Lung microvascular endothelial cell (primary cell): ENCODE measurements at places on chromosomes 4 and X.

- no peak for DNase-seq
These were observed 412.2 kb upstream of the ARX start for GRCh38 chrX:25427873-25428555.

DNA sequence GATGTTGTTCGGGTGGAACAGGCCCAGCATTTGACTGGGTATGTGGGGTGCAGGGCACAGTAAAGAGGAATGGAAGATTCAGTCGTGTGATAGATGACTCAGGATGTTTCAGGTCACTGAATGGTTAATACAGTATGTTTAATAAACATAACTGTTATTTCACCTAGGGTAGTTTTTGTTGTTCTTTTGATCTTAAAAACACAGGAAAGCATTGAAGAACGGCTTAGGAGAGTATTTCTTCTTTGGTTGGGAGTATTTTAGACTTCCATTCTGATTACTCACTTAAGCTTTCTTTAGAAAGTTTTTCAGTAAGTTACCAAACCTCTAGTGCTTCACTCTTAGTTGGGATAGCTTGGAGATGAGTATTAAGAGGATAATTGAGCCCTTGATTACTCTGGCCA lies 62.3 kb downstream of the STAG2 start:
- no peak for DNase-seq

GRCh38 chr4:6764976-6765620 lies 17.4 kb upstream of the KIAA0232 start:
- DNase-seq: no peak

DNA sequence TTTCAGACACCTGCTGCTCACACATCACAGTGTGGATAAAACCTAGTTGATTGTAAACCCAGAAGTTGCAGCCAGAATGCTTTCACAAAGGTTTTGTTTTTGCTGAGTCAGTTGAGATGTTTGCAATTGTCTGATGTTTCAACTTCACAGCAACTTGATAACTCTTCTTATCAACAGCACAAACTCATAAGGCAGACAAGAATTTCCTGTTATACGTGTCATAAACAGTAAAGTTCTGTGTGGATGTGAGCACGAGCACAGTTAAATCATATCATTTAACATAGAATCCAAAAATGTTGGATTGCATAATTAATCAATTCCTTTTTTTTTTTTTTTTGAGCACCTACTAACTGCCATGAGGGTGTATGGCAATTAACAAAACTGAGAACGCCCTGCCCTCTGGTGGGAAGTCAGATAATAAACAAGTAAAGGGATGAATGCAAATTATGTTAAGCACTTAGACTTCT lies 512.2 kb downstream of the PDHA2 start:
- DNase-seq: no peak

DNA sequence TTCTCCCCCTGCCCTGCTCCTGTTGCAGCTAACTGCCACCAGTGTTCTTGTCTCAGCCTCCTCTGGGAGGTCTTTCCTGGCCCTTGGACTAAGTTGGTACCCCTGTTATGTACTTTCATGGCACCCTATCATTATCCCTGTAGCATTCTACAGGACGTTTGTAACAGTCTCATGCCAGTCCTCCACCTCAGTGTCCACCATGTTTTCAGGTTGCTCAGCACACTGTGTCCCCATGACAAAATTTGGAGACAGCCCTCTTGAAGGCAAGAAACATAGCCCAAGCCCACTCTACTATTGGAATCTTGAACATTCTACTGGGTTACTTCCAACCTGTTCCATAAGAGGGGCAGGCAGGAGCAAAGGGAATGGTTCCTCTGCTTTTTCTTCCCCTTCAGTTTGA lies 194.4 kb upstream of the ANXA3 start:
- DNase-seq: no peak

DNA sequence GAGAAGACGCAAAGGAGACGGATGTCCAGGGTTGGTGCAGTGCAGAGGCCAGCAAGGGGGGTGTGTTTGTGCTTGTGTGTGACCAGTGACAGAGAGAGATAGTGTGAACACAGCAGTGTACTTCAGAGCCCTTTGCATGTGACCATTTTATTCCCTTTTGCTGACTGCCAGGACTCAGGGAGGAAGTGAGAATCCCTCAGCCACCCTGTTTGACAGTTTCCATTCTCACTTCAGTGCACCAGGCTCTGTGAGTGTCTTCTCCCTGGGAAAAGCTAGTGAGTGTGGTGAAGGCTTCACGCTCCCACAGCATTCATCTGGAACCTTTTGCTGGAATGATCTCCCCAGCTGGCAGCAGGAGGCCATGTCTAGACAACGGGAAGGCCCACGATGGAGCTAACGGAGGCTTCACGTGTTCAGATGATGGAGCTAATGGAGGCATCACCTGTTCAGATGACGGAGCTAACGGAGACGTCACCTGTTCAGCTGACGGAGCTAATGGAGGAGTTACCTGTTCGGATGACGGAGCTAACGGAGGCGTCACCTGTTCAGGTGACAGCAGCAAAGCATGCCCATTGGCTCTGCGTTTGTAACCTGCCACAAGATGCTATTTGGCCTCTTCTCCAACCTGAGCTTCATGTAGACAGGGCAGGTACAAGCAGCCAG lies 195.4 kb downstream of the AFAP1 start:
- DNase-seq: no peak

DNA sequence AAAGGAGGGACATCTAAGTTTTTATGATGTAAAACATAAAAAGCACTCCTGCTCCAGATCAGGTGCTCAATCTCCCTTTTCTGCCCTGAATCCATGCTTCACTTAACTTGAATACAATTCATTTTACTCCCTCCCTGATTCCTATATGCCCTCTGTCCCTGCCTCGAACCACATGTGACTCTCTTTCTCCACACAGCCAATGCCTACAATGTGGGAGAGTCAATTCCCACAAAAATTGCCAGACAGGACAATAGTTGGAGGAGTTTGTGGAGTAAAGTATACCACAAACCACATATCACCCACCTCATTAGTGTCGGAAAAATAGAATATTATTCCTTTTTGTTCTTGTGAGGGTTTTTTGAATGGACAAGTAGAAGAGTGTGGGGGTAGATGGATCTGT lies 9.7 kb downstream of the AMMECR1 start:
- DNase-seq: no peak

GRCh38 chr4:1793496-1793840 lies 375 bp downstream of the FGFR3 start:
- DNase-seq: peak; percentile 31

DNA sequence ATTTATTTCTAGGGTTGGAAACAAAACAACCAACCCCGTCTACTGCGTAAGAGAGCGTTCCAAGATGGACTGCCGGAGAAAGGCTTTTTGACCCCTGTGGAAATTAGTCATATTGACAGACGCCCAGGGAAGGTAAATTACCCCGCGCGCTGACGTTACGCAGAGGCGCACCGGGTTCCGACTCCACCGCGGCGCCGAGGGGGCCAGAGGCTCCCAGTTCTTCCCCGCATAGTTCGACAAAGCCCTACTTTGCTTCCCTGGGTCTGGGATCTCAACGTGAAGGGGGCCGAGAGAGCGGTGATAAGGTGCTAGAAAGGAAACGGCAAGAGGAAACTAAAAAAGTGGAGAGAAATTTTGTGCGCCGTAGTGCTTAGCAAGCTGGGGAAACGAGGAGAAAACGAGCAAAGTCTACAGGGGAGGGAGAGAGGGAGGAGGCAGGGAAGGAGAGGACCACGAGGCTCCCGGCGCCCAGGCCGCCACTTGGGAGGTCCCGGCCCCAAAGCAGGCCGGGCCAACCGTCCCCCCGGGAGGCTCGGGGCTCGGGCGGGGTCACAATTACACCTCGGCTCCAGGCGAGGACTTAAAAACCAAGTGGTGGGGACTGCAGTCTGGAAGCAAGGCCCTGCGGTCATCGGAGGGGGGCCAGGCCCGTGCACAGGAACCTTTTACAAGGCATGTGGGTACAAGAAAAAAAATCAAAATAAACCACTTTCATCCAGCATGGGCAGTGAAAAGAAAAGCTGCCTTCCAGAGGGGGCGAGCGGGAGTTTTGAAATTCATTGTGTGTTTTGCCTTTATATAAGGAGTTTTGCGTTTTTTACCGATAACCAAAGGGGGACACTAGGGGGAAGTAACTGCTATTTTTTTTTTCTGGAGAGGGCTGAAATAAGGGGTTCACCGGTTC lies 13.2 kb downstream of the HAND2 start:
- no peak for DNase-seq

GRCh38 chrX:21126661-21127060 lies 247.6 kb upstream of the CNKSR2 start:
- no peak for DNase-seq

- DNase-seq: no peak
These were observed 57.5 kb upstream of the DYNLT3 start for GRCh38 chrX:37904833-37905232.

- peak; percentile 17 for DNase-seq
These were observed 10.2 kb upstream of the KCNE5 start for GRCh38 chrX:109635146-109635545.

- peak; percentile 82 for DNase-seq
These were observed 26.0 kb upstream of the BMP2K start for GRCh38 chr4:78749972-78750727.

GRCh38 chr4:146674829-146675570 lies 36.3 kb downstream of the POU4F2 start:
- DNase-seq: no peak

- DNase-seq: no peak
These were observed 48.8 kb downstream of the HS6ST2 start for GRCh38 chrX:132909643-132910042.

DNA sequence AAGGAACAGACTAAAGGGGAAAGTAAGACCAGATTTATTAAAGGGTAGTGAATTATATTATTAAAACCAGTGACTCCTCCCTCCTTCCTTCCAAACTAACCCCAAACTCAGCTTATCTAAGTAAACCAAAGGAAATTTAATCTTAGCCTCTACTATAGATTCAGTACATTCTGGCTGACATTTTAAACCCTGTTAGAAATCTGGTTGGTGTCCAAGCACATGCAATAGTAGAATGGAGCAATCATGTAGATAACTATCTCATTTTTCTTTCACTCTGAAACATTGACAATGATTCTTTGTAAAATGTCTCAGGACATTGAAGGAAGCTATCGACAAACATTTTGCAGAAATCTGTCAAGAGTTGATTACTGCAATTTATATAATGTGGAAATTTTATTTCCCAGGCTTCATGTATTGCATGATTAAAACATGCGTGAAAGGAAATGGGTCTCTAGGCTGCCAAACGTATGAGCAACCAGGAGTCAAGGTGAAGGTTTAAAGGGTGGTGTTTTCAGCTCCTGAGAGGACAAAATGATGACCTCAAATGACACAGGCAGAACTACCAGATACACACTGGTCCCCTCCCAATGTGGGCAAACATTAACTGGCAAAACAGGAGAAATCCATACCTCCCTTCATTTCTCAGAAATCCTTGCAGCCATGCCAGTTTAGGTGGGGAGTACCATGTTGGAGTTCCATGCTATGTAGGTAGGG lies 58.2 kb upstream of the RBM47 start:
- no peak for DNase-seq

GRCh38 chrX:71509289-71509688 lies 23.6 kb upstream of the OGT start:
- no peak for DNase-seq

GRCh38 chr4:105140684-105141490 lies 5.8 kb upstream of the TET2 start:
- peak; percentile 48 for DNase-seq

DNA sequence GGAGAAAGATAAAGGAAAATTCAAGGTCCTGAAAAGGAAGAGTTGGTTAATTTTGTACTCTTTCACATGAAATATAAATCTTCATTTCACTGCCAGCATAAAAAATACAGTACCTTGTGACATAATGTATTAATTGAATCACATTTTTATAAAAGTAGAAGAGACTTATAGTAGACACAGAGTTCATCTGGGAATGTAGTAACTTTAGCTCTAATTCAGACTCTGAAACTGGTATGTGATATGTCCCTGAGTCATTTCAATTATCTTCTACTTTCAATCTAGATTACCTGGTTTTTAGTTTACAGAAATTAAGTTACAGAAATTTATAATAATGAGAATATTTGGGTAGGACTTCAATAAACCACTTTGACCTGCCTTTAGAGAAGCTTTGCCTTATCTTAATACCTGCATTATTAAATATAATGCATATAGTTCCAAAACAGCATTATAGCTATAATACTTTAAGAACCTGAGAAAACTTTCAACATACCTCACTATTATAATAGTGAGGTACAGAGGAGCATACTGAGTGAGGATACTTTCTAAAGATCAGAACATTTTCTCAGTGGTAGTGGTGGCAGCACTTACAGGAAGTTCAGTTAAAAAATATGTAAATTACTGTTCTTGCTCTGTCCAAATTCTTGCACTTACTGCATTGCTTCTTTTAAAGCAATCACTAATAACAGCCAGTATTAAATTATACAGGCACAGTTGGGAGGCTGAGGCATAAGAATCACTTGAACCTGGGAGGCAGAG lies 11.2 kb downstream of the NEK1 start:
- DNase-seq: no peak

DNA sequence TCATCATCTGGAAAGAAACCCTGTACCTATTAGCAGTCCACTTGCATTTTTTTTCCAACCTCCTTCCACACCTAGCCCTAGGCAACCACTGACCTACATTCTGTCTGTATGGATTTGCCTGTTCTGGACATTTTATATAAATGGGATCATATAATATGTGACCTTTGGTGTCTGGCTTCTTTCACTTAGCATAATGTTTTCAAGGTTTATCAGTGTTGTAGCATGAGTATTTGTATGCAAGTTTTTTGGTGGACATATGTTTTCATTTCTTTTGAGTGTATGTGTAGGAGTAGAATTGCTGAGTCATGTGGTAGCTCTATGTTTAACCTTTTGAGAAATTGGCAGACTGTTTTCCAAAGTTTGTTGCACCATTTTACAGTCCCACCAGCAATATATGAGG lies 198.6 kb downstream of the CEP135 start:
- no peak for DNase-seq

GRCh38 chr4:54999003-54999402 lies 126.4 kb downstream of the KDR start:
- DNase-seq: peak; percentile 67

DNA sequence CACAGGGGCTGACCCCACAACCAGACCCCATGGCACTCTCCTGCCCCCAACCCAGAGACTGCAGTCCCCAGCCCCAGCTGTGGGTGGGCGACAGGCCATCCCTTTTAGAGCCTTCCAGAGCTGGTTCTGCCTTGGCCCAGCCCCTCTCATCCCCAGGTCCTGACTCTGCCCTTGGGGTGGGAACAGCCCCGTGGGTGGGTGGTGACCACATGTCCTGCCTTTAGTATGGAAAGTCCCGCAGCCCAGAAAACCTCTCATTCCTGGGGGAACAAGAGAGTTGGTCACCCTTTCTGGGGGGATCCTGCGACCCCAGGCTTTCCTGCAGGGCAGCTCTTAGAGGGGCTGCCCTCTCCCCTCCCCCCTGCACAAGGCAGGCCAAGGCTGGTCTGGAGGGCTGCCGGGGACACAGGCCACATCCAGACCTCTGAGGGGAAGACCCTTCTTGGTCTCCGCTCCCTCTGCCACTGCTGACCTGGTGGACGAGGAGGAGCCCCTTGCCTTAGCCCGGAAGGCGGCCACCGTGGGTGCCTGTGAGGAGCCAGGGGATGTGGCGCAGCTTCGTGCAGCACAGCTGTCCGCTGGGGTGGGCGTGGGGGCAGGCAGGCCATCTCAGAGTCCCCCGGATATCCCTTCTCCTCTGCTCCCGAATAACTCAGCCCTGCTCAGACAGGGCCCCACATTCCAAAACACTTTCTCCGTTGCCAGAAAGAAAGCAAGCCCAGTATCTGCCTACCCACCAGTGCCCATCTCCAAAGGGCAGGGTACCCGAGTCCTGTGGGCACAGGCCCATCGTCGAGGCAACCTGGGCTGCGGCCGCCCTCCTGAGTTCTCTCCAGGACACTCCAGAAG lies 6.7 kb upstream of the MXD4 start:
- no peak for DNase-seq

- no peak for DNase-seq
These were observed 156.3 kb downstream of the TMEM164 start for GRCh38 chrX:110159235-110159634.
